ENCODE measurements at places on chromosomes 13 and 19.

- DNase-seq = no peak
Measured at GRCh38 chr13:97961340-97961739, 7.9 kb downstream of the IPO5 start.

DNA sequence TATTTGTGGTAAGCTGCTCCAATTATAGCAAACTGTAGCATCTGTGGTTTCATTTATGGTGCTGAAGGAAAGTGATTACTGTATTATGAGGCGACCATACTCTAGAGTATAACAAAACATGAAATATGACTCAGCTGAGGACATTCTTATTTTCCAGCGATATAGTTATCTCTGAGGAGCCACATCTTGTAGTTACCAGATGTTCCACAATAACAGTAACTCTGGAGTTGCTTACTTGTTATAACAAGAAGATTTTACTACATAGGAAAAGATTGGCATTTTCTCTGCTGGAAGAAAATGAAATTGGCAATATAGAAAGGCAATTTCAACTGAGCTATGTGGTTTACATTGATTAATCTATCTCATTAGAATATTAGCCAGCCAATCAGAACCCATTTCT is 1634.2 kb downstream of the PCDH9 start:
- DNase-seq = no peak

DNA sequence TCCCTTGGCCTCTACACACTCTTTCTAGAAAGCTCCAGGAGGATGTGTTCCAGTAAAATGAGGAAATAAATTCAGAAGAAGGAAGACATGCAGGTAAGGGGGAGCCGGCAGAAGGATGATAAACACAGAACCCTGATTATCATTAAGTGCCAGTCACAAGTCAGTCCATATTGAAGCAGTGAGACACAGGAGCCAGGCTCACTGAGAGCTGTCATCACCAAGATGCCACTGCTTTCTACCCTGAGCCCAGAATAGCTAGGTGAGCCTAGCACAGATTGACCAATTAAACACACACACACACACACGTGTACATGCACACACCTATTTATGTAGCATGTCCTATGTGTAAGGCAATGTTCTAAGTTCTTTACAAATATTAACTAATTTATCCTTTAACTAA is 211.4 kb upstream of the IPO5 start:
- DNase-seq = no peak

- no peak for DNase-seq
Measured at GRCh38 chr13:77333594-77333993, 6.7 kb upstream of the MYCBP2 start.

DNA sequence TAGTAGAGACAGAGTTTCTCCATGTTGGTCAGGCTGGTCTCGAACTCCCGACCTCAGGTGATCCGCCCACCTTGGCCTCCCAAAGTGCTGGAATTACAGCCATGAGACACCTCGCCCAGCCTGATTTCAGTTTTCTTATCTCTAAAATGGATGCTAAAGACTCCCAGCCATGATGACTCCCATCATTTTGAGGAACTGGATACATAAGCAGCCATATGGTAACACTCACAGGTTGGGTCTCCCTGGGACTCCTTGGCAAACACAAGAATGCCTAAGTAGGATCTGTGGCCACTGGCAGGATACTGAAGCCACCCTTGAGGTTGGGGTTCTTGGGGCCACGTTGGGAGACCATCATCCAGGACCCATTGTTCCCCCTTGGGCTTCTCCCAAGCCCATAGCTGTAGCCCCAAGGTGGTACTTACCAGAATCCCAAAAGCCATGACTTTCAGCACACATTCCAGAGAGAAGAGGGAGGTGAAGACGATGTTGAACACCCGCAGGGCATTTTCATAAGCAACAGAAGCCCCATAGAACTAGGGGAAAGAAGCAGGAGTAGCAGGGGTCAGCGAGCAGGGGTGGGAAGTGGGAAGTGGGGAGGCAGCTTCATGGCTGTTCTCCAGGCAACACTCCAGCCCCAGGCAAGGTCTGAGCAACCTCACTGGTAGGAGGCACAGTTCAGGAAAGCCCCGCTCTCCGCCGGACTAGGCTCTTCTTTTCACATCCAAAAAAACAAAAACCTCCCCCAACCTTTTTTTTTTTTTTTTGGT is 102.5 kb downstream of the IER2 start:
- DNase-seq = no peak

All from activated naive CD4-positive, alpha-beta T cell (primary cell).